ENCODE measurements at places on chromosomes 4 and X. TPM values are rescaled to one million over a fixed set of nuclear protein-coding genes. Genes with fewer than 3 reads are reported as not detected.

GRCh38 chrX:150526692-150527091, 41.7 kb upstream of the MTM1 start:
- no peak for DNase-seq

The KCNIP4 gene
- total RNA-seq = 0.57 TPM

DNA sequence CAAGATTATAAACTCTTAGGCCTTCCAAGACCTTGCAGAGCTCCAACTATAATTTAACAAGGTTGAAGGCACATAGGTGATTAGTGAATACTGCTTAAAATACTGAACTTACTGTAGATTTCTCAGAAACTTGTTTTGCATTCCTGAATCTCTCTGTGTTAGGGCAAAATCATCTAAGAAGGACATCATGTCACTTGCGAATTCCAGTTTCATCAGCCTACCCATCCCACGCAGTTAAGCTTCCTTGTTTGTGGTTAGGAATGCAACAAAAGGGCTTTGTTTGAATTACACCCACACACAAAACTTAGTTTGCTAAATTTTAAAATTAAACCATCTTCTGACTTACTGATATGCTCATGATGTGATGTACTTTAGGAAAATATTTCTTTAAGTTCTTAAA, 174.0 kb downstream of the SOWAHB start:
- DNase-seq = no peak

The P2RY4 gene
- not detected for total RNA-seq

DNA sequence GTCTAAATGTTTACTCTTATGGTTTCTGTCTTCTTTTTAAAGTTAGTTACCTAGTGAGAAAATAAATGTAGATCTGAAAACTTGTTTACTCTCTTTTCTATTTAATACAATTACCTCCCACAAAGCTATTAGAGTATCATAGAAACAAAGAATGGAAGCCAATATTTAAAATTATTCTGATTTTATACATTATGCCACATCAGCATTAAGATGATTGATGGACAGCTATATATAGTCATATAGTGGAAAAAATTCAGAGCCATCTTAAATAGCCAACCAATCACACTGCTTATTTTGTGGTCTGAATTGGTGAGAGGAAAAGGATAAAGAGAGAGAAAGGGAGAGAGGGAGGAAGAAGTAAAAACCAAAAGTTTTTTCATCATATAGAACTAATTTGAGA, 1101.8 kb downstream of the PCDH19 start:
- no peak for DNase-seq

- DNase-seq = no peak
Measured at GRCh38 chr4:41369680-41370079, 113.0 kb downstream of the UCHL1 start.

The SSX4 gene
- not detected for total RNA-seq

- DNase-seq = no peak
Measured at GRCh38 chr4:135239964-135240363, 1038.4 kb upstream of the PABPC4L start.

The MID1 gene
- 47.1 TPM for total RNA-seq

The LEF1 gene
- 62.1 TPM for total RNA-seq

The TMEM35A gene
- total RNA-seq = 9.1 TPM

GRCh38 chr4:2402048-2402842, 16.2 kb downstream of the ZFYVE28 start:
- DNase-seq = peak; percentile 55

DNA sequence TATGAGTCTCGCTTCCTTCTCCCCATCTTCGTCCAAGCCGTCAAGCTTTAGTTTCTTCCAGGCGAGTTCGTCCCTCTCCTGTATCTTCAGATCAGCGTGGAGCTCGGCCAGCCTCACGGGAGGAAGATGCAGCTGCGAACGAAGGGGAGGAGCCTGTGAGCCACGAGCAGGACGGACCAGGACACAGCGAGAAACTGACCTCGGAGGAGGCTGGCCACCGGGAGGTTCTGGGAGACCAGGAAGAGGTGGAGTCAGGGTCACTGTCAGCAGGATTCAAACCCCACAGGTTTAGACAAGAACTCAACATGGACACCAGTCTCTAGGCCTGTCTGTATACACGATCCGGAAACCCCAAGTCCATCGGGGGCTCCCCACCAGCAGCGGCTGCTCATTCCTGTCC, 7.3 kb downstream of the LRPAP1 start:
- DNase-seq = no peak

- no peak for DNase-seq
Measured at GRCh38 chr4:53841711-53842110, 222.7 kb downstream of the CHIC2 start.

DNA sequence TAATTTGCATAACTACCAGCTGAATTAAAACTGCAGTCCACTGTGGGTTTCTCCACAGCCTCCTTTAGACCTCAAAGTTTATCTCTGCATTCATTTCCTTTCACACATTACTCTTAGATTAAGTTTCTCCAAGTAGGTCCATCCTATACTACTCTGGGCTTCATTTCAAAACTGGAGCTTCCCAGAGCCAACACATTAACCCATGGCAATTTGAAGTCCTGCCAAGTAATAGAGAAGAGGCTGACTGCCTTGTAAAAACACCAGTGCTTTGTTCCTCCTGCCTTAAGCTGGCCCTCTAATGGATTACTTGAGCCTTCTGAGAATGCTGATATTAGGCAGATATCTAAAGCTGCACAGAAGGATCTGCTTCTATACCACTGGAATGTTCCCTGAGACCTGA, 997.2 kb upstream of the SLIT2 start:
- no peak for DNase-seq

GRCh38 chrX:134512566-134512965, 52.6 kb downstream of the HPRT1 start:
- DNase-seq = no peak

GRCh38 chr4:169663402-169663801, 43.0 kb downstream of the CLCN3 start:
- no peak for DNase-seq

The OPN1MW3 gene
- not detected for total RNA-seq

GRCh38 chr4:10089346-10089745, 27.3 kb downstream of the WDR1 start:
- no peak for DNase-seq

DNA sequence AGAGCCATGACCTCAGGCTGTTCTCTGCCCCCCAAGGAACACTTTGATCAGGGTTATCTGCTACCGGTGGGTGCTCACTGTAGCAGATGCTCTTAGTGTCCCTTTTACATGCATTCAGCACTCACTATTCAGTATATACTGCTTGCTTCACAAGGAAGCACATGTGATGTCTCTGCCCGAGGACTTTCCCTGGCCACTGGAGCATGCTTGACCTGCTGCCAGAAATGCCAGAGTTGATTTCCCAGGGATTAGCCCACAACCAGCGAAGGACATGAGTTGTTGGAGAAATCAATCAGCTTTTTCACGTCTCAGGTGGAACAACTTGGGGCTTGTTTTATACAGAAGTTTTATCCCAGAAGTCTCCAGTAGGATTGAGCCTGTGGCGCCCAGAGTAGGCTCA, 51.2 kb upstream of the RPS6KA3 start:
- DNase-seq = no peak

GRCh38 chrX:110315551-110315950, 2.3 kb downstream of the AMMECR1 start:
- DNase-seq = no peak

- DNase-seq = peak; percentile 63
Measured at GRCh38 chr4:140237616-140238350, 83.8 kb upstream of the MAML3 start.

GRCh38 chr4:82055156-82055555, 318.6 kb downstream of the HNRNPD start:
- DNase-seq = no peak

- DNase-seq = no peak
Measured at GRCh38 chr4:164734484-164734883, 19.4 kb upstream of the SMIM31 start.

DNA sequence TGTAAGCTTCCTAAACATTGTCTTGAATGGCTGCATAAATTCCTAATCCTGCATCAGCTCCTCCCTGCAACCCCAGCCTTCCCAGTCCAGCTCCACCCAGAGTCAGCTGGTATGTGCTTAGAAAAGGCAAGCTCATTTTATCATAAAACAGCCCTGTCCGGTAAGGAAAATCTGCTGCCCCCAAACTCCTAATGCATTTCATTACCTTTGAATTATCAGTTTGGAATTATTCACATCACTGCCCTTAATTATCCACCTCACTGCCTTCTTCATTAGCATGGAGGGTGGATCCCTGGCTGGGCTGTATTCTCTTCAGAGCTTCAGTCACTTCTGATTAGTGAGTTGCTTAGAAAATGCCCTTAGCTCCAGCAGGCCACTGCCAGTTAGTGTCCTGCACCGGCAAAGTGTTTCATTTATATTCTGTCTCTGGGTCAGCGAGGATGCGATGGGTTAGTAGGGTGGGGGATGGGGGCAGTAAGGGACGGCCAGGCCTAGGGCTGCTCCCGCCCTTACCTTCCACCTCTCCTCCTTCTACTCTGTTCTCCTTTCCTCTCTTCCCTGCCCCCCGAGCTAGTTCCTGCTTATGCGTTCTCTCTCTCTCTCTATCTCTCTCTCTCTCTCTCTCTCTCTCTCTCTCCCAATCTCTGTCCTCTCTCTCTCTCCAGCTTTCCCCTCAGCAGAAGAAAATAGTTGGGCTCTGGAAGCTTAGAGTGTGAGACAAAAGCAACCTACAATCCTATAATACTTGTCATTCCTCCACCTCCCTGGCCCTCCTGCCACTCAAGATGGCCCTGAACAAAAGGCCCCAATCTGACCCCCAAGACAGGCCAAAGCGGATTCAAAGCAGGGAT, 174.8 kb upstream of the KLF3 start:
- DNase-seq = peak; percentile 14

The NUP62CL gene
- 6.1 TPM for total RNA-seq

The BLOC1S4 gene
- 25.1 TPM for total RNA-seq

DNA sequence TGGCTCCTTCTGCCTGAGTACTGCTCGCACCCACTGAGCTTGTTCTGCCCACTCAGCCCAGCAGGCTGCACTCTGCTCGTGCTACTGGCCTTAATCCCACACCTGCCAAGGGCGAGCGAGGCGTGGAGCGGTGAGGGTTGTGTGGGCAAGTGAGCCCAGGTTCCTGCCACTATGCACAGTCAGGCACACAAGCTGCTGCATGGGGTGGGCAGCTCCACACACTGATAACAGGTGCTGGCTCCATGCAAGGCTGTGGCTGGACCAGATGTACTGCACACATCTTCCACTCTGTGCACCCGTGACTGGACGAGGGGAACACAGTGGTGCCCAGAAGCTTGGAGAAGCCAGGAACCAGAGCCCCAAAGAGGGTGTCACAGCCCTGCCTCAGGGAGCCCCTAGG, 184.3 kb upstream of the NUDT6 start:
- DNase-seq = no peak

DNA sequence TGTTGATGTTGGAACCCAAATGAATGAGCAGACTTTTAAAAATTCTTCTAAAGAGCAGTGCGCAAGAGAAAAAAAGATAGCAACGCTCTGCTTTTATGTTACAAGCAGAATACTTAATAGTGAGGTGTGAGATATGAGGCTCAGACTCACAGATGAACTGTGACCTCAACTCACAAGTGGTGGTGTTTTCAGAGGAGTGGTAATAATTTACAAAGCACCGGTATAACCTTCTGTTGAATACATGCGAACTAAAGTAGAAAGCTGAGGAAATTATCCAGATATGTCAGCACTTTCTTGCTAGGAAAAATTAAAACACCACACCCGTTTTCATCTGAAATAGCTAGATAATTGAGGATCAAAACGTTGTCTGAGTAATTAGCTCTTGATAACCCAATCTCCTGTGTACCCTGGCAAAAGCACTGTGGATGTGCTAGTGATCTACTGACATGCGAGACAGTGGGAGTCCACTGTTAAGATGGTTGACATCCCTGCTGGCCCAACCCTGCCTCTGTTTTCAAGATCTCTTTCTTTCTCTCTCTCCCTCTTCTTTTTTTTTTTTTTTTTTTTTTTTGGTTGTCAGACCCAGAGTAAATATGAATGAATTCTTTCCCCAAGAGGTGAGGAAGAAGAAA, 6.9 kb upstream of the TLL1 start:
- DNase-seq = no peak

The NUDT10 gene
- 18.3 TPM for total RNA-seq

DNA sequence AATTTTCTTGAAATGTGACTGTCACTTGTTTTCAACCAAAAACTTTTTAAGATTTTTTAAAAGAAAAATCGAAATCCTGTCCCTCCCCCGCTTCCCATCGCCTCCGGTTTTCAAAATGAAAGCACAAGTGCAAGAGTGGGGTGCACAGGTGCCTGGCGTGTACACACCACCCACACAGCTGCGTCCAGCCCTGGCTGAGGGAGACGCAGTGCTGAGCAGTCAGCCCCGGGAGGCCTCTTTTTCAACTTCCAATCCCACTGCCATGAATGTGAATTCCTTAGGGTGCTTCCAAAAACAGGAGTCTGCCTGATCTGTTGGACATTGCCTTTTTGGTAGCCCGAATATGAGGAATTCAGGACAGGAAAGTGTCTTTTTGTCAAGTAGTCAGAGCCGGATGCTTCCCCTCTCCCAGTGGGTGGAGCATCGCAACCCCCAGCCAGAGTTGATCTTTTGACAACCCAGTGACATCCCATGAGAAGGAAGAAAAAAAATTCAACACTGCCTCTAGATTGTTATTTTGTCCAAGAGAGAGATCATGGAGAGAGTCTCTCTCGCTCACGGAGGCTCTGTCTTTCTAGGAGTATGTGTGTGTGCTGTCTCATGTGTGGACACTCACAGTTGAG, 8.9 kb downstream of the PRRG3 start:
- DNase-seq = no peak

The GK2 gene
- total RNA-seq = not detected

DNA sequence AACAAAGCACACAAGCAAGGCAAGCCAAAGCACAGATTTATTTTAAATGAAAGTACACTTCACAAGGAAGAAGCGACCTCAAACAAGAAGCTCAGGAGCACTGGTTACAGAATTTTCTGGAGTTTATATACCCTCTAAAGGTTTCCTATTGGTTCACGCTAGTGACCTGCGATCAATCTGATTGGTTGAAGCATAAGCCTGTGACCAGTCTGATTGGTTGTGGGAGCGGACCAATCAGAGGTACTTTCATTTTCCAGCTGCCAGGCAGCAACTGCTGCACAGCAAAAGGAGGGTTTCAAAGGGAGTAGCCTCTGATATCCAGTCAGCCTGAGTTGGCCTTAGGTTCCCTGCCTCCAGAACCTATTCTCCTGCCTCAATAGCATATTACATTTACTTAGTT, 4.6 kb upstream of the AREG start:
- no peak for DNase-seq

DNA sequence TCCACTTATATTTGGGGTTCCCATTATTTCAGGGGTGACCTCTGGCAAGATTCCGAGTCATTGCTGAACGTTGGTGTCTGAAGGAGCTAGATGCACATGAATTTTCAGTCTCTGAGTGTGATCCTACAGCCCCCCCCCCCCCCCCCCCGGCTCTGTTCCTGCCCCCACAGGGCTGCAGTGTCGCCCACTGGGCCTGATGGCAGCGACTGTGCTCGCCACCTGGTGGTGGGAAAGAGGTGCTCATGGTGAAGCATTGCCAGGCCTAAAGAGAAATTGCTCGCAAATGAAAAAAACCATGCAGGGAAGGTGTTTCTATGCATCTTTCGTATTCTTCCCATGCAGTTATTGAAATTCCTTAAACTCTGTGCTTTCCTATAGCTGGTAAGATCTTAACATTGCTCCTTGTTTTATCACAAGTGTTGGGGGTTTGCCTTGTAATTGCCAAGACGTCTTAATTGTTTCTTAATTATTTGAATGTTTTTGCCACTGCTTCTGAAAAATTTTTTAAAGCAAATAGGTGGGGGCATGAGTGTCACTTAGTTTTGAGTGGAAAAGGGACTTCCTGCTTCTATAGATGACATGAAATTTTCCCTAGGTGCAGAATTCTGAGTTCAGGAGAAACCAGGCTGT, 63.2 kb downstream of the CLDN22 start:
- peak; percentile 49 for DNase-seq

Measured in neural crest cell (in vitro differentiated cells).